ENCODE measurements at places on chromosomes 1 and 21.

DNA sequence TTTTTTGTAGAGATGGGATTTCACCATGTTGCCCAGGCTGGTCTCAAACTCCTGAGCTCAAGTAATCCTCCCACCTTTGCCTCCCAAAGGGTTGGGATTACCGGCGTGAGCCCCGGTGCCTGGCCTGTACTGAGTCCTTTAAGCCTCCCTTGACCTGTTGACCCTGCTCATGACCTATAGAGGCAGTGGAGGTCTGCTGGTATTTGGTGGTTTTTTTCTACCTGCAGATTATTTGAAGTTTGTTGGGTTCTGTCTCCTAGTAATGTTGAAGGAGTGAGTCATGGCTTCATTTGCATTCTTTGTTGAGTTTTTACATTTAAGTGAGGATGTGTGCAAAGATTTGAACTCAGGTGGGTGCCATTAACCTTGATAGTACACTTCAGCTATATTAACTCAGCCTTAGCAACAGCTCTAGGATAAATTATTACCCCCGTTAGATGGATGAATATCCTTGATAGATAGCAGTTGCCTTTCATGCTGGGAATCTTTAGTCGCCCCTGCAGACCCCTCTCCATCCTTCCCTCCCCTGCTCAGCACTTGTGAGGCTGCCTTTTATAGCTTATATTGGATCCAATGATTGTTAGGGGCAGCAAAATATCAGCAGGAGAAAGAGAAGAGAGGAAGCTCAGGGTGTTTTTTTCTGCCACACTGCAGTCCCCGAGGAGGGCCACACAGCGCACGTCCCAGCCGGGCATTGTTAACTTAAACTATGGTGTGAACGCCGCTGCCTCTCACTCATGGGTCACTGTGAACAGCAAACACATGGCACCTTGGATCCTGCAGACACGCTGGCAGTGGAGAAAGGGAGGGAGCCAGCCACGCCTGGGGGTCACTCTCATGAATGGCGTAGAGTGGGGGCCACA is 14.9 kb upstream of the NPPB start:
- DNase-seq, result no peak

DNA sequence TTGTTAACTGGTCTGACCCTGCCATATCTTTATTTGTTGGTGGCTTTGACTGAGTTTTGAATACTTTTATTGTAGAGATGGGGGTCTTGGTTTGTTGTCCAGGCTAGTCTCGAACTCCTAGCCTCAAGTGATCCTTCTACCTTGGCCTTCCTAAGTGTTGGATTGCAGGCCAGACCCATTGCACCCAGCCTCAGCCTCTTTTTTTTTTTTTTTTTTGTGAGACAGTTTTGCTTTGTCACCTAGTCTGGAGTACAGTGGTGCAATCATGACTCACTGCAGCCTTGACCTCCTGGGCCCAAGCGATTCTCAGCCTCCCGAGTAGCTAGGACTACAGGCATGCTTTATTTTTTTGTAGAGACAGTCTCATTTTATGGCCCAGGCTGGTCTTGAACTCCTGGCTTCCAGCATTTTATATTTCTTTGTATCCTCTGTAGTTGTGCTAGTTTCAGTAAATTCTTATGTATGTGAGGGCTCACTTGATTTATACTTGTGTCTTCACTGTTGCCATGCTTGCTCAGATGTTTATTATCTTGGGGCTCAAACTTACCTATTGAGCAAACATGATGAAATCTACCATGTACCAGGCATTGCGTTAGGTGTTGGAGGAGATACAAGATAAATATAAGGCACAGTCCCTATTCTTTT is 24.1 kb downstream of the THRAP3 start:
- no peak for DNase-seq

- DNase-seq, result no peak
Observed at GRCh38 chr1:110228869-110229268, 18.8 kb downstream of the KCNC4 start.

DNA sequence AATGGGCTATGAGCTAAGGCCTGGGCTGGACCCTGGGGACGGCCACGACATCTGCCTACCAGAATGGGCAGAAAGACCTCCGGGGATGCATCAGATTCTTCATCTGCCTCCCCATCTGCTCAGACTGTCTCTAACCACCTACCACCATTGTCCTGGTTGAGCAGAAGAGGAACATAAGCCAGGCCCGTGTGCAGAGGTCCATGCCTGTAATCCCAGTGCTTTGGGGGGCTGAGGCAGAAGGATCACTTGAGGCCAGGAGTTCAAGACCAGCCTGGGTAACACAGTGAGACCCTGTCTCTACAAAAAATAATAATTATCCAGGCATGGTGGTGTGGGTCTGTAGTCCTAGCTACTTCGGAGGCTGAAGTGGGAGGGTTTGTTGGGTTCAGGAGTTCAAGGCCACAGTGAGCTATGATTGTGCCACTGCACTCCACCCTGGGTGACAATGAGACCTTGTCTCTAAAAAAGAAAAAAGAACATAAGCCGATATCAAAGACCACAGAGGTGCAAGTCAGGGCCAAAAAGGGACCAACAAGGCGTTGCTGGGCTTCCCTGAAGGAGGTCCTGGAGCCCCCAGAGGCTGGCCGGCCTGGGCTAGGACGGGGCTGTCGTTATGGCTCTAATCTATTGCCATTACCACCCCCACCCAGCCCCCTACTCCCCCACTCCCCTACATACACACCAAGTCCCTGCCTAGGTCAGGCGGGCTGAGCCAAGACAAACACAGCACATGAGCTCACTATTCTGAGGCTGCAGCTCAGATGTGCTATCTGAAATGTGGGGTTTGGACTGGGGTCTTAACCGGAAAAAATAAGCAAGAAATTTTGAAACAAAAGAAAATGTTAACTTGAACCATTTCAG is 239.2 kb upstream of the RAB4A start:
- DNase-seq, result no peak

GRCh38 chr1:187877220-187877619 is 1048.5 kb downstream of the PLA2G4A start:
- DNase-seq, result no peak

DNA sequence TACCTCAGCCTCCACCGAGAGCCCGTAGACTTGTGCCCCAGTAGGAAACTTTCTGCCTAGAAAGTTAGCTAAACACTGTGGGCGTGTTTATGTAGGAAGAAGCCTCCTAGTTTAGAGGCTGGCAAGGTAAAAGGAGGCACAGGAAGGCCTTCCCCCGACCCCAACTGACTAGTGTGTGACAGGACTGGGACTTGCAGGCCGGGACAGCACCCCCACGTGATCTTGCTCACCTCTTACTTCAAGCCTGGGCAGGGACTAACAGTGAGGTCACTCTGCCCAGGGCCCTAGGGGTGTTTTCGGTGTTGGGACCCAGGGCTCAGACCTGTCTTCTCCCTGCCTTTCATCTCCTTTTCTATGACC is 392 bp upstream of the TAGLN2 start:
- no peak for DNase-seq

DNA sequence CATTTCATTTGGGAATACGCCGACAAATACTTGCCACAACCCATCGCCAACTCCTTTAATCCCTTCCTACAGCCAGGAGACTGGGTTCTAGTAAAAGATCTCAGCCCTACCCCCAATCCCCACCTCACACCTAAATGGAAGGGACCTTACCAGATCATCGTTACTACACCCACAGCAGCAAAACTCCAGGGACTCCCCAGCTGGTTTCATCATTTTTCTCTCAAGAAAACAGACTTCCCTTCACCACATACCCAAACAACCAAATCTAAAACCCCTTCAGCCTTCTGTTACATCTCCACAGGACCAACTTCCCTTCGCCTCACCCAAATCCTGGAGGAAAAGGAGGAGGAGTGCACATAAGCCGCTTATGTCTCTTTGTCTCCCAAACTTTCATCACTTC is 23.7 kb upstream of the SLC2A5 start:
- no peak for DNase-seq

DNA sequence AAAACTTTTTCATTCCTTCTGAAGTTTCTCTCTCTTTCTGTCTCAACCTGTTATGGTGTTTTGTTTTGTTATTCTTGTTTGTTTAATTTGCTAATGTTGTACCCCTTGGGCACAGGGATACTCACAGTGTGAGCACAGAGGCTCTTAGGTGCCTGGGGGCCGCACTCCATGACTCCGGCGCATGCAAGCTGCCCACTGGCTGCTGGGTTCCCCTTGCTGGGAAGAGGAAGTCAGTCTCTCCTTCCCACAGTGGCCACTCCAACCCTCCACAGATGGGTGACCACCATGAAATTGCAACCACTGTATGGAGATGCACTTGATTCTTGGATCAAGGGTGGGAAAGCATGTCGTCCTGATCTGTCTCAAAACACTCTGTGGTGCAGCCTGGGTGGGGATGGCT is 4.6 kb upstream of the CD1A start:
- DNase-seq, result no peak

- peak; percentile 26 for DNase-seq
Observed at GRCh38 chr1:13813398-13814012, 113.5 kb downstream of the PRDM2 start.

DNA sequence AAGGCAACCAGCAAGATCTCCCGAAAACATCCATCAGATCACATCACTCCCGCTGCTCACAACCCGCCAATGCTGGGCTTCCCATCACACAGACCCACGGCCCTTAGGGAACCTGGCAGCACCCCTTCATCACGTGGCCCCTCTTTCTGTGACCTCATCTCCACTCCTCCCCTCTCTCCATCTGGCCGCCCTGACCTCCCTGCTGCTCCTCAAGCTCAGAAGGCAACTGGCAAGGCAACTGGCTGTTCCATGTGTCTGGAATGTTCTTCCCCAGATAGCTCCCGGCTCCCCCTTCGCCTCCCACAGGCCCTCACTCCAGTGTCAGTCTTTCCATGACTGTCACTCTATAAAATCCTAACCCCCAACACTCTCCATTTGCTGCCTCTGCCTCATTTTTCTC is 113.0 kb upstream of the ERG start:
- DNase-seq, result no peak

DNA sequence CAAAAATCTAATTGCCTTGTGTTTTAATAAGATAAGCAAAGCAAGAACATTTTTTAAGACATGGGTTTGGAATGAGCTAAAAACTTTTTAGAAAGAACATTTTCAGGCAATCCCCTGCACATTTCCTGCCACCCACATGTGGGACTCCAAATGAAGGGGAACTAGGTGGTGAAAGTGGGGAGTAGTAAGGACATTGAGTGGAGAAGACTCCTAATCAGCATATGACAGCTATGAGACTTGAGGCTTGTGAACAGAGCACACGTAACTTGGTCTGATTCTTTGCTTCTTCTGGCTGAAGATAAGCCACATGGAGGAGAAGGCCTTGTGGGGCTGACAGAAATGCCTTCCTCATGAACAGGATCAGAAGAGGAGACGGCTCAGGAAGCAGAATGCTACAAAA is 50.3 kb downstream of the FCER1A start:
- no peak for DNase-seq
